Caki2 (cell line): ENCODE measurements at places on chromosomes 13 and 19.

DNA sequence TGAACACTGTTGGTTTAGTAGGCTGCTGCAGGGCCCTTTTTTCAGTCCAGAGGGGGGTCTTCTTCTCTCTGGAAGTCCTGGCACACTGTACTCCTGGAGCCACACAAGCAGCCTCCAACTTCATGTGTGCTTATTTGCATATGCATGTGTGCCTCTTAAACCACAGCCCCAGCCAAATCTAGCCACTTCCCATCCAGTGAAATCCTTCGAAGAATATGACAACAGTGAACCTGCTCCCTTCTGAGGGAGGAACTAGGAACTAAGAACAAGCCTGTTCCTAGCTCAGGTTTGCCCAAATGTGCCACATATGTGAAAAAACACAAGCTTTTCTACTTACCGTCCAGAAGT is 348.5 kb downstream of the FOXO1 start:
- no peak for DNase-seq

DNA sequence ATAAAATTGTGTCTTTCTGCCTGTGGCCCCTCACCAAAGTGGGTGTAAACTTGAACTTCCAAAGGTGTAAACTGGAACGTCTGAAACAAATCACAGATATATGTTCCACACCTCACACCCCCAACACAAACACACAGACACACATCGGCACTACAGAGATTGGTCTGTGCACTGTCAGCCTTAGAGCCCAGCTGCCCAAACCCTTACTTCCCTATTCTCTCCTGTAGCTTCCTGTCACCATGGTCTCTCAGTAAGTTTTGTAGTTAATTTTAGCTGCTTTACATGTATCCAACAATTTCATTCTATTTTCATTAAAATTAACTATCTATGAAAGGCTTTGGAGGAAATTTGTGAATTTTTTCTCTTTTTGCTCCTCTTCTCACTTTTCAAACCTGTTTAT is 5.4 kb downstream of the TM9SF2 start:
- no peak for DNase-seq

- no peak for DNase-seq
Measured at GRCh38 chr13:78161266-78161665, 242.6 kb upstream of the EDNRB start.

DNA sequence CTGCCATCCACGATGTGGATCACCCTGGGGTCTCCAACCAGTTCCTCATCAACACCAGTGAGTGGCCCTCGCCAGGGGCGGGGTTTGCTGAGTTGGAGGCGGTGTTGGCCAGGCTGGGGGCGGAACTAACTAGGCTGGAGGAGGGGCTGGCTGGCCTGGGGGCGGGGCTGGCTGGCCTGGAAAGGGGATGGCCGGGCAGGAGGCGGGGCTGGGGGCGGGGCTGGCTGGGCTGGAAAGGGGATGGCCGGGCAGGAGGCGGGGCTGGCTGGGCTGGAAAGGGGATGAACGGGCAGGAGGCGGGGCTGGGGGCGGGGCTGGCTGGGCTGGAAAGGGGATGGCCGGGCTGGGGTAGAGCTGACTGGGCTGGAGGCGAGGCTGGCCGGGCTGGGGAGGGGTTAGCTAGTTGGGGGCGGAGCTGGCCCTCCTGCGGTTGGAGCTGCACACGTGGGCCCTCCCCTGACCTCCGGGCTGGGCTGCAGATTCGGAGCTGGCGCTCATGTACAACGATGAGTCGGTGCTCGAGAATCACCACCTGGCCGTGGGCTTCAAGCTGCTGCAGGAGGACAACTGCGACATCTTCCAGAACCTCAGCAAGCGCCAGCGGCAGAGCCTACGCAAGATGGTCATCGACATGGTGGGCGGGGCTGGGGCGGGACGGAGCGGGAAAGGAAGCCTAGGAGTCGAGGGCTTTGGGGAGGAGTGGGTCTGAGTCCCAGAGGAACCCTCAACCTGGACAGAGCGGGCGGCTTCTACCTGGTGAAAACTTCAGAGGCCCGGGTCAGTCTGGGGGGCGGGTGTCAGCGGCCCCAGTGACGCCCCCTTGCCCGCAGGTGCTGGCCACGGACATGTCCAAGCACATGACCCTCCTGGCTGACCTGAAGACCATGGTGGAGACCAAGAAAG is 41.0 kb downstream of the PDE4A start:
- DNase-seq = peak; percentile 83

DNA sequence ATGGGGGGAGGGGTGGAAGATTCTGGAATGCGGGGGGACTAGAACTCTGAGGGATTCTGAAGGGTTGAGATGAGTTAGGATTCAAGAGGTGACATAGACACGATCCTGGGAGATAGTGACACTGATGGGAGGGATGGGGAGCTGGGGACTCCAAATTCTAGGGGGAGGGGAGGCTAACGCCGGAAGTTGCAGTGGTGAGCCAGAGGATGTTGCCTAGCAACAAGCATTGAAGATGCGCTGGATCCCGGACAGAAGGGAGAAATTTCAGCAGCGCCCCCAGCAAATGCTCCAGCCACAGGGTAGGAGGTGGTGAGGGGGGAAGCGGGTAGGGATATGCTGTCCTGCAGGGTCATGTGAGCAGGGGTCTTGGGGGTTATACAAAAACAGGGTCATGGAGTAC is 6.9 kb upstream of the LTBP4 start:
- DNase-seq = no peak

- DNase-seq = no peak
Measured at GRCh38 chr13:53499576-53500133, 471.0 kb downstream of the OLFM4 start.

DNA sequence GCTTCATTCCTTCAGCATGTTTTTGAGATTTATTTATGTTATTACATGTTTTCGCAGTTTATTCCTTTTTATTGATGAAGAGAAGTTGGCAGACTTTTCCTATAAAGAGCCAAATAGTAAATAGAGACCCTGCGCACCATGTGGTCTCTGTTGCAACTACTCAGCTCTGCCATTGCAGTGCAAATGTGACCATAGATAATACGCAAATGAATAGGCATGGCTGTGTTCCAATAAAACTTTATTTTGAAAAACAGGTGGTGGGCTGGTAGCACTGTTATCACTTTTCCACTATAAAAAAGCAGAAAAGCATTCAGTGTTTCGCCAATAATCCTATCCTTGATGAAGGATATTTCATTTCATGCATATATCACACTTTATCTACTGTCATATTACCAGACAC is 95.0 kb downstream of the DNAJC3 start:
- no peak for DNase-seq

DNA sequence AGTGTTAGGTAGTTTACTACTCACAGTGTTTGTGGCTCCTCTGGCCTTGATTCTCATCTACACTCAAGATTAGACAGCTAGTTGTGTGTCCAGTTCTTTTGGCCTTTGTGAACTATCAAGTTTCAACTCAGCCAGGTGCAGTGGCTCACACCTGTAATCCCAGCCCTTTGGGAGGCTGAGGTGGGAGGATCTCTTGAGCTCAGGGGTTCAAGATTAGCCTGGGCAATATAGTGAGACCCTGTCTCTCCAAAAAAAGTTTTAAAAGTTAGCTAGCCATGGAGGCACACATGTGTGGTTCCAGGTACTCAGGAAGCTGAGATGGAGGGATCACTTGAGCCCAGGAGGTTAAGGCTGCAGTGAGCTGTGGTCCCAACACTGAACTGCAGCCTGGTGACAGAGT is 16.1 kb downstream of the ZNF226 start:
- no peak for DNase-seq

DNA sequence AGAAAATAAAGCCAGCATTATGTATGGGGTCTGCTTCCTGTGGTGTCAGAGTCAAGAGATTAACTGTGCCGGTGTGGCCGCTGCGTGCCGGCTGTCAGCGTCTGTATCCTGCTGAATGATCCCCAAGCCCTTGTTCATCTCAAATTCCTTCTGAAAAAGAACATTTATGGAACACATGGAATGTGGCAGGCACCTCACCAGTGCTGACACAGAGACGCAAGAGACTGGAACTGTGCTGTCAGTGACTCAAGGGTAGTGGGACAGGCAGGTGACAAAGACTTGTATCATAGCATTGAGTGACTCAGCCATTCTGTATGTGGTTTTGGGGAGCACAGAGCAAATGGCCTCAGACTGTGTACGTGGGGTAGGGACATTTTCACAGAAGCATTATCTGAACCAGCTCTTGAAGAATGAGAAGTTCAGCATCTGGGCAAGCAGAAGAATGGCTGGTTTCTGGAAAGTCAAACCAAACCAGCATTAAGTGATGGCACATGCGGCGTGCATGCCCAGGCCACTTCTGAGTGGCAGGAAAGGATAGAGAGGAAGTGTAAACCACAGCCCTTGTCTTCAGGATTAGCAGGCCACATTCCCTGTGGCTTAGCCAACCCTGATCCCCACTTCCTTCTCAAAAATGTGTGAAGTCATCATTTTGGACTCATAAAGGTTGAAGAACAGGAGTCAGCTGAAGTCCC is 54.0 kb upstream of the IRS2 start:
- peak; percentile 8 for DNase-seq

DNA sequence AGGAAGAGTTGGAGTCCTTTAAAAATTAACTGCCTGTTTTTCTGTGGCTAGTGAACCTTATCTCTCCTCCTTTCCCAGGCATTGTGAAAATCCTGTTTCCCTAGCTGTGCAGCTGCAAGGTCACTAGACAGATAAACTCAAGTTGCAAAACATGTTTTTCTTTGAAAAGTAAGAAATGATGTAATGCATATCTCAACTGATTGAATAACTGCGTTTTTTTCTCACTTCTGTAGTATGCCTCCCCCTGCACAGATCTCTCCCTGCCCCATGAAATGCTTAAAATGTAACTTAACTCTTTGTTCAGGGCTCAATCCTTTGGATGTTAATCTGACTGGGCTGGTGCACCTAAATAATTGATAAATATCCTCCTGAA is 27.7 kb upstream of the CYSLTR2 start:
- peak; percentile 73 for DNase-seq

GRCh38 chr19:56934438-56935090 is 94.0 kb upstream of the PEG3 start:
- DNase-seq = no peak

GRCh38 chr19:48689449-48689848 is 6.3 kb upstream of the FUT2 start:
- no peak for DNase-seq

DNA sequence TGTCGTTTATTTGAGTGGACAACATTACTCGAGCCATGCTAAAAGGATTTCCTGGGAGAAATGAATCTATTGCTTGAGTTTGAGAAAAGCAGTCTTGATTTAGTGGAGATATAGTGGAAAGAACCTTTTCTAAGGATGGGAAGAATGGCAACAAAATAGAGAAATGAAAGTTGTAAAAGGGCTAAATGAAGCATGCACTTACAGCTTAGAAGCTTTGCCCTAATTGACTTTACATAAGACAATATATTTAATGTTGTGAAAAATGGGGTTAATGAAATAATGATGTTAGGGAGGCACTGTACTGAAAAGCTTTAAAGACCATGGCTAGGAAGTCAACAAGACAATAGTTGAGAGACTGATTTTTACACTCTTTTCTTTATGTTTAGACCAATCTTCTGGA is 35.4 kb downstream of the SLC10A2 start:
- DNase-seq = no peak

DNA sequence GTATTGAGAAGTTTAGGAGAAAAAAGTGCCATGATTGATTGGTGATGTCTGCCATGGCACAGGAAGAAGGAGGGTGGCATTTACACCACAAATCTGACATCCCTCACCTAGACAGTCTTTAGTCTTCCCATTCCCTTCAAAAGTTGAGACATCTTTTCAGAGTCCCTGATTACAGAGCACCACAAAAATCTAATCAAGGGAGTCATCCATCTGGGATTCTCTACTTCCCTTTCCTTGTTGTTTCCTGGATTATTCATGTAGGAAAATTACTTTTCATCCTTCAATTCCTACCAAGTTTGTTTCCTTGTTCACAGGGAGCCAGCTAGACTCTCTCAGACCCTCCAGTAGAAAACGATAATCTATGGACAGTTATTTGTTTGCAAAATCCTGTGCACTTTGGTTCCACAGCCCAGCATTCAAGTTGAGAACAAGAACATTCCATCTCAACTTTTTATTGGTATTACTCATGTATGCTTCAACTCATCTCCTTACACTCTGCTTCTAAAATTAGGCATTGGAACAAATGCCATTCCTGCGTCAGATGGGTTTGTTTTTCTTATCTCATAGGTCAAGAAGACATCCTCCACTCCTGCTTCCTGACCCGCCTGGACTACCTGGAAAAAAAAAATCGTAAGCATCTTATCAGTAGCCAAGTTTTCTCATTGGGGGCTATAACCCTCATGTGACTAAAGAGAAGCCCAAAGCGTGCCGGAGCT is 259.9 kb downstream of the FOXO1 start:
- no peak for DNase-seq

DNA sequence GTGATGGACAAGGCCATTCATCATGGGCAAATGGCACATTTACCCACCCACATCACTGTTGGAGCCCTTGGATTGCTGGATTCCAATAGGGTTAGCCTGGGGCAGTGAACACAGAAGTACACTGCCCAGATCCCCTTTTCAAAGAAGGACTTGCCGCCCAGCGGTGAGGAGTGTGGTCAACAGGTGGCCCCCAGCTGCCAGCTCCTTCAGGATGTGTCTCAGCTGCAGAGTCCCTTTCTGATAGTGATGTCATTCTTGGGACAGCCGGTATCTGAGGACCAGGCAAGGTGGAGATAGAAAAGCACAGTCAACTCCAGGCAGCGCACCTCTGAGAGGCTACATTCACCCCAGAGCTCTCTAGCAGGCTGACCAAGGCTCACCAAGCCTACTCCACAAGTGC is 16.9 kb downstream of the ERICH6B start:
- no peak for DNase-seq

DNA sequence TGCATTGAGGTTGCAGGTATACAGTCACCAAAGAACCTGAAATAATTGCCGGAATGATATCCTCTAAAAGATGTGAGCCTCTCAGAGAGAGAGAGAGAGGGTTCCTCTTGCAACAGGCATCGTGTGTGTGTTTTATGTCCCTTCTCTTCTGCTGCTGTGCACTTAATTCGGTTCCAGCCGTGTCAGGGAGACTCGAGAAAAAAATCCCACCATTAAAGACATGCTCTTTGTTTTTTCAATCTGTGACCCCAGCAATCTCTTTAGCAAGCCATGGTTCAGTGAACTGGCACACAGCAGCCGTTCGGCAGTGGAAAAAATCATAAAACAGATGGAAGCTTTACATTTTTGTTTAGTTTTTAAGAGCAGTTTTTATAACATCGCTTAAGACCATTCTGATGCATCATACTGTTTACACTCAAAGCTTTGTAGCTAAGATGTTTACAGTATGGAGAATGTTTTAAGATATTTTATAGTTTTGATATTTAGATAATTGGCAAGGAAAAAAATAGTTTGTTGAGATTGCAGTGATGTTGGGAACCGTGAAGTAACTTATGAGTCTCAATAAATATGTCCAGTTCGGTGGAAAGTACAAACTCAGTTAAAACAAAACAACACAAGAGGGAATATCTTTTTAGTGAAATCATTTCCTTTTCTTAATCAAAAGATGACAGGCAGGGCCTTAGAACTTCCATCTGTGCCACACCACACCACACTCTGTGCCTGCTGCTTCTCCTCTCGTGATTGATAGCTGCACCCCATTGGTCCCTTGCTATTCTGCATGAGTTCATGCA is 31.2 kb upstream of the ZNF536 start:
- no peak for DNase-seq

GRCh38 chr19:46766569-46767317 is 20.5 kb upstream of the STRN4 start:
- no peak for DNase-seq
